Renal pelvis (tissue), 12 donors: ENCODE measurements at places on chromosomes 16 and 17.

GRCh38 chr17:7232114-7232513 is 2.2 kb downstream of the DVL2 start:
- DNase-seq = no peak

- DNase-seq = no peak
Observed at GRCh38 chr16:17384471-17384870, 86.3 kb downstream of the XYLT1 start.

DNA sequence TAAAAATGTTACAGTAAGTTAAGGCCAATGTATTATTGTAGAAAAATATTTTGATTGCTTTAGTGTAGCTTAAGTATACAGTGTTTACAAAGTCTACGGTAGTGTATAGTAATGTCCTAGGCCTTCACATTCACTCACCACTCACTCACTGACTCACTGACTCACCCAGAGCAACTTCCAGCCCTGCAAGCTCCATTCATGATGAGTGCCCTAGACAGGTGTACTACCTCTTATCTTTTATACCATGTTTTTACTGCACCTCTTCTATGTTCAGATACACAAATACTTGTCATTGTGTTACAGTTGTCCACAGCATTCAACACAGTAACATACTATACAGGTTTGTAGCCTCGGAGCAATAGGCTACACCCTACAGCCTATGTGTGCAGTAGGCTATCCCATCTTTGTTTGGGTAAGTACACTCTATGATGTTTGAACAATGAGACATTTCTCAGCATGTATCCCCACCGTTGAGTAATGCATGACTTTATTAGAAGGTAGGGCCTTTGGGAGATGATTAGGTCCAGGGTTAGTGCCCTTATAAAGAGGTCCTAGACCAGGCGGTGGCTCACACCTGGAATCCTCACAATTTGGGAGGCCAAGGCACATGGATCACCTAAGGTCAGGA is 117.8 kb downstream of the SLC39A11 start:
- no peak for DNase-seq

DNA sequence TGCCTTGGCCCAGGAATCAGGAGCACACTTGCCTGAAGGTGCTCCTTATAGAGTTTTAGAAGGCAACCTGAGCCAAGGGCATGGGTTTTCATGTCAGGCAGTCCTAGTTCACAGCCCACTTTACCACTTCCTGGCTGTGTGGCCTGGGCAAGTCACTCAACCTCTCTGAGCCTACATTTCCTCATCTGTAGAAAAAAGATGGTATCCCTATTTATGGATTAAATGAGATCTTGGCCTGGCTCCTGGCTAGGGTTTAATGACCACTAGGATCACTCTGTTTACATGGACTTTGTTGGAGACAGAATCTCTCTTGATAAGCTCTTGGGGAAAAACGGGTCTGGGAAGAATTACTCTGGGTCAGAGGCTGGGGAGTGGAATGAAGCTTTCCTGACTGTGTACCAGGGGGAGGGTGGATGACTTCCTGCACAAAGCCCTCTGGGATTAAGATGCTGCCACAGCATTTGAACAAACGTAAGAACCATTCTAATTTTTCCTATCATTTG is 2.3 kb downstream of the MT2A start:
- DNase-seq = no peak

DNA sequence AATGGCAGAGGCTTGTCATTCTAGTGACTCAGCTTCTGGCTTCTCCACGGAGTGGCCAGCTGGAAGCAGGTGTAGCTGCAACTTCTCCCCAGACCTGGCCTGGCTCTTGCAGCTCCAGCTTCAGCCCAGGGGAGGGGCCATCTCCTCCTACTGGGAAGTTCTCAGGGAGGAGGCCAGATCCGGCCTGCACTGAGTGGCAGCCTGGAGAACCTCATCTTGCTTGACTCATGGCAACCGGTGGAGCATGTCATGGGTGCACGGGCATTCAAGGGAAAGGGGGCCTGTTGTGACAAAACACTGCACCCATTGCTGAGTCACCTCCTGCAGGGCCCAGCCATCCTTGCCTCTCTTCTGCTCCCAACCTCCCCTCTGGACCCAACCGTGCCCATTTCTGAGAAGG is 273.9 kb upstream of the MAF start:
- no peak for DNase-seq

DNA sequence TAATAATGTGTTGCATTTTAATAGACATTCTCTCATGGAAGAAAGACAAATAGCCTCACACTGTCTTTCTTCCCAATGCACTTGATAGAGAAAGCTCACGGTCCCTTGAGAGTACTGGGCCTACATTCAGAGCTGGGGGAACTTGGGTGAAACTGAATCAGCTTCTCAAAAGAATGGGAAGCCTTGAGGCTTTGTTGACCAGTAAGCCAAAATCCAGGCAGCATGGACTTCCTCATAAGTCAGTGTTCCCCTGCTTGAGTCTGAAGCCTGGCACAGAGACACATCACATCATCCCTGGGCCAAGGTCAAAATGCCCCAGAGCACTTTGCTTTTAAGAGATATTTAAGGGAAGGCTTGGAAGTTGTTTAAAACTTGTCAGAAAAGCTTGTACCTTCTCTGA is 302.2 kb upstream of the SALL1 start:
- no peak for DNase-seq

GRCh38 chr16:24698308-24698707 is 31.1 kb upstream of the TNRC6A start:
- DNase-seq = no peak

DNA sequence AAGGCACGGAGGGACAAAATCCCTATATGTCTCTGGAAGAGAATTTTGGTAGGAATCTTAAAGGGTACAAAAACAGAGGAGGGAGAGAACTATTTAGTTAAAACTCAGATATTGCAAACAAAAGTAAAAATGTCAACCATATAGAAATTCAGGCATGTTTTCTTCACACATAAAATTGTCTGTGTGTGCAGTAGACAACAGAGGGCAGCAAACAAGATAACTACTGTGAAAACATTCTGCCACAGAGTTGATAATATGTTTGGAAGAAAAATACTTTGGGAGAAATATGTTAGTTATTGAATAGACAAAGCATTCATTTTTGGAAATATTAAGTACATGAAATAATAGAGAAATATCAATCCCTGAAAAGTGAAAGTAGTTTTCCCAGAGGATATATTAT is 56.2 kb downstream of the SNX11 start:
- DNase-seq = no peak

DNA sequence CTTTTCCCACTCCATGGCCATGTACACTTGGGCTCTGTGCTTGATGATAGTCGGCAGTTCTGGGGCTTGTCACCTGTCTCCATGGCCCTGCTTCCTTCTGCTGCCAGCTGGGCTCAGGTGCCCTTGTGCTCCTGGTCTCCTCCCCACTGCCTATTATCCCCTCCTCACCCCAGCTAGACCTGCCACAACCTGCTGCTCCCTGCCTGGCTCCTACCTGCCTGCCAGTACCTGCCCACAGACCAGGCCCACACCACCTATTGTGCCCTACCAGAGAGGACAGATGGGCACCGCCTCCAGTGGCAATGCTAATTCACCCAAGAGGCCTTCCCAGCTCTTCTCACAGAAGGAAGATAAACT is 538 bp upstream of the RAPGEFL1 start:
- DNase-seq = no peak

DNA sequence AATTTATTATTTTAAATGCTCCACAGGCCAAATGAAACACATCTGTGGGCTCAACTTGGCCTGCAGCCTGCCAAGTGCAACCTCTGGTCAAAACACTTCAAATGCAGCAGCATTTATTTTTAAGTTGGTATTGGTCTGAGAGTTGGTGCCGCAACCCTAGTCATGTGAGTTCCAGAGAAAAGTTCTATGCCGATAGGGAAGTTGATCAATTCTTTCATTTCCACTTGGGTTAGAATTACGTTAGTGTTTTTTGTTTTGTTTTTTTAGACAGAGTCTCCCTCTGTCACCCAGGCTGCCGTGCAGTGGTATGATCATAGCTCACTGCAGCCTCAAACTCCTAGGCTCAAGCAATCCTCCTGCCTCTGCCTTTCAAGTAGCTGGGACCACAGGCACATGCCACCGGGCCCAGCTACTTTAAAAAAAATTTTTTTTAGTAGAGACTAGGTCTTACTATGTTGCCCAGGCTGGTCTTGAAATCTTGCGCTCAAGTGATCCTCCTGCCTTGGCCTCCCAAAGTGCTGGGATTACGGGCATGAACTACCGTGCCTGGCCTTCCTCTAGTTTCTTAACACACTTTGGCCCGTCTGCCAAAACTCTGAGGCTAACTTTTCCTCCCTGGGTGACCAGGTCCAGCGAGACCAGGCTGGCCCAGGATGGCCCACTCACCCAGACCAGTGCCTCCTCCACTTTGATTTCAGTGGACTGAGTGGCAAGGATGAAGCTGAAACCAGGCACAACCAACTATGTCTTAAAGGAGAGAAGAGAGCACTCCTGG is 221.1 kb downstream of the MRTFB start:
- DNase-seq = no peak

DNA sequence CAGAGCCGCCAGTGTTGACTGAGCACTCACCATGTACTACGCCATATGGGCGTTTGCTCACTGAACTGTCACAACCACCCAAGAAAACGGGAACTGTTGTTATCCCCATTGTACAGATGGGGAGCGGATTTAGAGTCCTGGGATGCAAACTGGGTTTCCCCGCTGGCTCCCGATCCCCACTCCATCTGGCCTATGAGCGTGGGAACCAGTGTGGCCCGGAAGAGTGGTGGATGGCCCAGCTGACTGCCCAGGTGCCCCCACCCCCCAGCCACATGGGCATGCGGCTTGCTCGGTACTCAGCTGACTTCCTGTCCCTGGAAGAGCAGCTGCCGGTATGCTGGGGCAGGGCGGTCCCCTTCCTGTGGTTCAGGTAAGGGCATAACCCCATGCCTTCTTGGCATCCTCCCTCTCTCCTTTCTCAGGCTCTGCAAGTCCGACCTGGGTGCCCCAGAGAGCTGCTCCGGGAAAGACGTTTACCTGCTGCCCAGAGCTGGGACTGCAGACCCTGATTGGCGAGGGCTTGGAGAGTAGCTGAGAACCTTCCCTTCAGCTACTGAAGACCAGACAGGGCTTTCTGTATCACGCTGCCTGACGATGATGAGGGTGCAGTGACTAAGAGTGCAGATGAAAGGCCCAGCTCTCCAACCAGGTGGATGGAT is 16.2 kb downstream of the SOCS3 start:
- DNase-seq = no peak

- DNase-seq = no peak
Observed at GRCh38 chr16:85781695-85782370, 17.5 kb downstream of the EMC8 start.

GRCh38 chr17:77072670-77073069 is 68.1 kb upstream of the SEC14L1 start:
- DNase-seq = no peak

DNA sequence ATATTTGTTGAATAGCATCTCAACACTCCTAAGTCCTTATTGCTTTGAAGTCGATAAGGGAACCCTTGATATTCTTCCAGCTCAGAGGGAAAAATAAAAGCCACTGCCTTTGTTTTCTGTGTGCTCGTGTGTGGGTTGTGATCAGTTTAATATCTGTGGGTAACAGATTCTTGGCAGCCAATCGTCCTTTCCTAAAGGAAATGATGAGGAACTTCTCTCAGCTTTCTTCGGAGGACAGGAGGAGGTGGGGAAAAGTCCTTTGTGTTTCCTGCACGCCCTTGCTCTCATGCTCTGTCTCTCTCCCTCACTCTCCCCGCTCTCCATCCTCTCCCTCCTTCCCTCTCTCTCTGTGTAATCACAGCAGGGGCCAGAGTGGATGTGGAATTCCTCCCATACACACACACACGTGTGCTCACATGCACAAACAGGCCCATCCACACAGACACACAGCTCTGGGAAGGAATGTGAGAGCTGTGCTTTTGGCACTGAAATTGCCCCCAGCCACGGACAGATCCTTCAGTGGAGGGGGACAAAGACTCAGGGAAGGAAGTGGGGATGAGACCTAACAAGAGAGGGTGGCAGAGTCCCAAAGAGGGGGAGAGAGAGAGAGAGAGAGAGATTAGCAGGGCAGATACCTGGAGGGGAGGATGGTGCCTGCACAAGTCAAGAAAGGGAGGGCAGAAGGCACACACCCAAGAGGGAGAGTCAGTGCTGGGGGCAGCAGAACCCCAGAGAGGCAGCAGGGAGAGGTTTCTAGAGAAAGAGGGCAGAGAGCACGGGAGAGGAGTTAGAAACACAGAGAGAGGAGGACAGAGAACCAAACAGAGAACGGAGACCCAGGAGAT is 83.5 kb upstream of the PLCG2 start:
- no peak for DNase-seq

GRCh38 chr16:2790631-2791030 is 3.3 kb upstream of the PRSS33 start:
- no peak for DNase-seq

- DNase-seq = no peak
Observed at GRCh38 chr17:66583112-66583748, 251.7 kb upstream of the CACNG5 start.

DNA sequence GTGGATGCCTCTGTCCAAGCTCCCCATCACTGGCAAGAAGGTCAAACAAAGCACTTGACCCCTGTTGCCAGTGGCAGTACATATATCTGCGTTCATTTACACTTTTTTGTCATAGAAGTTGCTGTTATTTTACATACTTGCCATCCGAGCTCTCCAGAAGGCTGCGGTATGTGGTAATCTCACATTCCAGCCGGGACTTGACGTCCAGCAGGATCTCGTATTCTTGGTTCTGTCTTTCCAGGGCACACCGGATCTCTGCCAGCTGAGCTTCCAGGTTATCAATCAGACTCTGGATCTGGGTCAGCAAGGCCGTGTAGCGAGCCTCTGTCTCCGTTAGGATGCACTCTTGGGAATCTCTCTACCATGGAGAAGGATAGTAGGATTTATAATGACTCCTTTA is 6.6 kb downstream of the KRT39 start:
- no peak for DNase-seq

DNA sequence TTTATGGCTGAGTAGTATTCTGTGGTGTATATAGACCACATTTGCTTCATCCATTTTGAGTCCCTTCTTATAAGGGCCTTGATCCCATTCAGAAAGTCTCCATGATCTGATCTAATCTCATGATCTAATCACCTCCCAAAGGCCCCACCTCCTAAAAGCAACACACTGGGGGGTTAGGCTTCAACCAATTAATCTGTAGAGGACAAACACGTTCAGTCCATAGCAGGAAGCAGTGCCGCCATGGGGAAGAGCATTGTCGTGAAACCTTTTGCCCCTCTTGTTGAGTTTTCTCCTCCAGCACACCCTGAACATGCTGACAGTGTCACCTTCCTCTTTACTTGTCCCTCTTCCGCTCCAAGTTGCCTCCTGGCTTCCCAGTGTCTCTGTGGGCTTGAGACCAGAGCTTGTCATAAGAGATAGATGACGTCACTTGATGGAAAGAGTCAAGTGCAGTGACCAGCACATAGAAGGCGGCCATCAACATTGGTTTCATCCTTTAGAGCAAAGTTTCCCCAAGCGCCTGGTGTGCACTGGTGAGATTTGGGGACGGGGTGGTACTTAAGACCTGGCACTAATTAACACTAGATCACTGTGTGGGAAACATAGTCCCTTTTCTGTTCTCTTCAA is 74.1 kb downstream of the PRKCB start:
- no peak for DNase-seq
